Stimulated activated CD8-positive, alpha-beta memory T cell treated with anti-CD3 and anti-CD28 coated beads, Interleukin-15, amount 100 ng/mL, for 24 hours (primary cell): ENCODE measurements at places on chromosomes 16 and 17.

DNA sequence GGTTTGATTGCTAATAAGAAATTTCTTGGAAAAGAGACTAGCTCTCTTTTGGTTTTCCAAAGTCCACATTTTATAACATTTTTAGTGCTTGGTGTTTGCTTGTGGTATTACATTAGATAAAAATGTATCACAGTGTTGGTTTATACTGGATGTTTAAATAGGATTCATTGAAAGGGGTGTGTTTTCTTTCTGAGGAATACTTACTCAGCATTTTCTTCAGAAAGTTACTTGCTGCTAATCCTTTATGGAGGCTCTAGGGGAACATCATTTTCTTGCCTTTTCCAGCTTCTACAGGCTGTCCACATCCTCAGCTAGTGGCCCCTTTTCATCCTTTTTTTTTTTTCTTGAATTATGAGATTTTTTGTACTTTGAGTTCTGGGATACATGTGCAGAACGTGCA lies 834 bp upstream of the KRT39 start:
- DNase-seq: no peak

DNA sequence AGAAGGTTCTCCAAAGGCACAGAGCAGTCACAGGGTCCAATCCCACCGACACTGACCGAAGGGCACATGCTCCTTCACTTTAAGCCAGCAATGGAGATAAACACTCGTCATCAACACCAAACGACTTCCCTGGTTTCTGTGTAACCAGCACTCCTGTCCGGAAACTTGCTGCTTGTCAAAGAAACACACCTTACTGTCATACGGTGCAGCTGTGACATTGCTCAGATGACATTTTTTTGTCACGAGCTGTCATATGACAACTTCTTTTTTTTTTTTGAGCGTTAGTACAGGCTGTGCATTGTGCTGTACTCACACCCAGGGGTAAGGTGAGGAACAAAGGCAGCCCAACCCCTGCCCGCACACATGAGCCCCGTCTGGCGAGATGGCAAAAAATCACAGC lies 39.2 kb downstream of the TLE7 start:
- no peak for DNase-seq

GRCh38 chr16:78485917-78486257 lies 386.4 kb downstream of the WWOX start:
- DNase-seq: no peak

DNA sequence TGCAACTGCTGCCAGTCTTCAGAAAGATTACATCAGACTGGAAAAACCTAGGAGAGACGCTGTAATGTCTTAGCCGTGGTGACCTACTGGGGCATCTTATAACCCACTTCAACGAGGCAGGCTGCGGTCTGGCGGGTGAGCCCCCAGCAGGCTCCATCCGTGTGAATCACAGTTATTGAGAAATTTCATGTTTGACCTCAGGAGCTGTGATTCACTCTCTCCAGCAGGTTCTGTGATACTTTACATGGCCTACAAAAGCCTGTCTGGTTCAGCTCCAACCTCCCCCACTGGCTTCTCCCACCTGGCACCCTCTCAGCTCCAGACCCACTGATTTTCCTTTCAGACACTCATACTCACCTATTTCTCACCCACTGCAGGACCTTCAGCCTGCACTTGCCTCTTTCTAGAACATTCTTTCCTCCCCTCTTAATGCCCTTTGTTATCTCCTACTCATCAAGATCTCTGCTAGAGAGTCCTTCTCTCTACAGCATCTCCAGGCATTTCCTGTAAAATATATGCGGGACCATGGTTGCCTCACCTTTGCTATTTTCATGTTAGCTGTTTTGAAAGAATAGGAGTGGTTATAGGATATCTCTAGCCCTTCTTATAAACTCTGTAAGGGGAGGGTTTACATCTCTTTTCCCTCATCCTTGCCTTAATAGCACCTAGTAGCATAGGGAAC lies 227.9 kb downstream of the MAF start:
- no peak for DNase-seq

DNA sequence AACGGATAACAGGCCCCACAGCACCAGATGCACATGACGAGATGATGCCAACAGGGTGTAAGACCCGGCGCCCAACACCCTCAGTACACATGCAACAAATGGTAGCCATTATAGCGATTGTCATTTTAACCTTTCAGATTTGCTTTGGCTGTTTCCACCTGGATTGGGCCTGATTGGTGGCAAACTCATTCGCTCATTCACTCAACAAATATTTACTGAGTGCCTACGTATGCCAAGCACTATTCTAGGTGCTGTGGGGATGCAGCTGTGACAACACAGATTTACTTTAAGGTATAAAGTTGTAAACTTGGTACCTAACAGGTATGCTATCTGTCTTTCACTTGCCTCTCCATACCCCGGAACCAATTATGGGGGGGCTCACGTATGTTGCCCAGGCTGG lies 66.8 kb downstream of the SRCIN1 start:
- no peak for DNase-seq

DNA sequence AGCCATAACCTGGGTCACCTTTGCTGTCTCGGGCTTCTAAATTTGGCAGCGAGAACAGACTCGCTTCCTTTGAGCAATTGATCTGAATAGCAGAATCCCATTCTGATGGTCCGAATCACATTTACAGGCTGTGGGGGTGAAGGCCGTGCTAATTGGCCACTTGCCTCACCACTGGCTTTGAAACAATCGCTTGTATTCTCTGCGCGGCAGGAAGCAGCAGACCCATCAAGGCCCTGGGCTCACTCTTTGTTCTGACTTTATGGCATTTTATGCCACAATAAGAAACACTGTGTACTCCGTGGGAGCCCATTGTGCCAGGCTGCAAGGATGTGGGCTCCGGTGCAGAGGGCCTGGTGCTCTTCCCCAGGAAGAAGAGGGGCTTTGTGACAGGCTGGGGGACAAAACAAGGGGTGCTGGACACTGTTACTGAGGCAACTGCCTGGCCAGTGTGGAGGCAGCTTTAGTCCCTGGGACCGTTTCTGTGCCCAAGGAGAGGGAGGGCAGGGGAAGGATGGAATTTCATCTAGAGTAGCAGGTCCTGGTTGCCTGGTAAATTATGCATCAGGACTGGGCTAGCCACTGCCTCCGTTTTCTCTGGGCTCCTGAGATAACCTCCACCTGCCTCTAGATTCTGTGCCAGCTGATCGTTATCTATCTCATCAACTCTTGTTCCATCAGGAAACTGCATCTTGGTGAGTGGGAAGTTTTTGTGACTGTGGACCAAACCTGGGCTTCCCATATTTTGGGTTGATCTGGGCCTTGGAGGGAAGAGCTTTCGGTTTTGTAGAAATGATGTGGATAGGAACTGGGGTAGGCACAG lies 78.5 kb downstream of the MRC2 start:
- DNase-seq: no peak
